ENCODE measurements at places on chromosomes 3 and 15.

- DNase-seq: no peak
Observed at GRCh38 chr3:42503251-42503924, 945 bp downstream of the VIPR1 start.

- no peak for DNase-seq
Observed at GRCh38 chr3:10867384-10867783, 51.4 kb downstream of the SLC6A11 start.

DNA sequence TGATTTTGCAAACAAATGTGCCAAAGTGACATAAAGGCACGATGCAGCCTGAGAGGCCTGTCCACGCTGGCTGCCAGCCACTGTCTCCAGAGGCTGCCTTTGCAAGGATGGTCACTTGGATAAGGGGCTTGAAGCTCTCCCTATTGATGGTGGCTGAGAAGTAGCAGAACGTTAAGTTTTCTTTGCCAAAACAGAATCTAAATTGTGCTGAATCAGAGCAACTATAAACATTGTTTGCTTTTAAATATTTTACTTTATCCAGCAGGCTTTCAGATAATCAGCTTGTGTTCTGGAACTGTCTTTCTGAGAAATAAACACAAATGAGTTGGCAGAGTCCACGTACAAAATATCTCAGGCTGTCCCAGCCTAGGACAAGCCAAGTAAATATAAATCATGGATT lies 23.8 kb upstream of the CNBP start:
- no peak for DNase-seq

DNA sequence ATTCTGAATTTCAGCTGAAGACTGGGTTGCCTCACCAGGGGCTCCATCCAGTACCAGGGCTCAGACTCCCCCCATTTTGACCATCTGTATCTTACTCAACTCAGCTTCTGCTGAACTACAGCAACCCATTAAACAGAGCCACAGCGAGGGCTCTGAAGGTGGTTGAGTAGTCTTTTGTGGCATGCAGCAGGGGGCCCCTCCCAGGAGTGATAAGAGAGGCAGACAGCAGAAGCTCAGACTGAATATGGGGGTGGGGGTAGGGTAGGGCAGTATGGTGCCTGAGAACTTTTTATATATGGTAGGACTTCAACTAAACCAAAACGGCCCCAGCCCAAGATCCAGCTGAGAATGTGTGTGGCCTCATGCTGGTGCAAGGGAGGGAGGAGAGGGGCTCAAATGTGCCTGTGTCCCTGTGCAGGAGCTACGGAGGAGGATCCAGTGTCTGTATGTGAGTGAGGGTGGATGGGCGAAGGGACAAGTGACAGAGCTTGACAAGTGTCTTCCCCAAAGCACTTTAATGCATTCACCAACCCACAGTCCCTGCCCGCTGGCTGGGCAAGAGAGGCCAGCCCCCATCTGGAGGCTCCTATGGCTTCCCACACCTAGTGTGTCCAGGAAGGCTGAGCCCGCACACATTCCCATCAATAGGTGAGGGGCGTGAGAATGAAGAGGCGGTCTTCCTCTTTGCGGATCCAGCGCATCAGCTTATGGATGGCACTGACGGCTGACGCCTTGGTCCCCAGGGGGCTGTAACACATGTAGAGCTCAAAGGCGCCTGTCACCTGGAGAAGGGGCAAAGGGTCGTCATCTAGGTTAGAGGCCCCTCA lies 4.9 kb upstream of the MST1R start:
- no peak for DNase-seq

GRCh38 chr3:120680193-120680894 lies 1.7 kb downstream of the HGD start:
- DNase-seq: no peak

DNA sequence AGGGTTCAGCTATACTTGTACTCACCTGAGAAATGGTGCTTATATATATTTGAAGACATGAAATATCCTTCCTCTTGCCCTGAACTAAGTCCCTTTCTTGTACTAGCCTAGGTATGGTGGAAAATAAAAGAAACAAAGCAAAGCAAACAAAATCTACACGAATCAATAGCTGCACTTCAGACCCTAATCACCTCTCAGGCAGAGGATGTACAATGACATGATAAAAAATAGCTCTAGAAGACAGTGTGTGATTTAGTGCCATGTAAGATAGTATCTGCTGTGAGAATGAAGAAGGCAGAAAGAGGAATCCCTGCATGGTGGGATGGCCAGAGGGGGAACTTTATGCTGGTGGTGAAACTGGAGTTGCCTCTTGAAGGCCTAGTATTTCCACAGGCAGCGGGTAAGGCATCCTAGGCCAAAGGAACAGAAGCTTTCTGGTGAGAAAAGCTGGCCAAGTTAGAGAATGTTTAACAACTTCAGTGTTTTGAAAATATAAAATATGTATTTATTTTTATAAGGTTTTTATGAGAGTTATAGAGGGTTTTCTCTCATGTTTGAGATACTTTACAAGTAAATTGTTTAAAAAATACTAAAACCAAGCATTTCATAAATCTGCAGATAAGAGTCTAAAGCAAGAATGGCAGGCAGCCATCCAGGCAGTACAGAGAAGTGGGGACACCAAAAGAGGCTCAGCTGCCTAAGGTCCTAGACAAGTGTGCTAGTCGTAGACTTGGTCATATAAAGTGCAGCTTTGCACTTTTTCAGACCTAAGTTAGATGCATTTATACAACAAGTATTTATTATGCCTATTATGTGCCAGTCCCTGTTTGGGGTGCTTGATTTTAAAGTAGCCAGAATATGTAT lies 14.9 kb downstream of the LEKR1 start:
- DNase-seq: no peak

DNA sequence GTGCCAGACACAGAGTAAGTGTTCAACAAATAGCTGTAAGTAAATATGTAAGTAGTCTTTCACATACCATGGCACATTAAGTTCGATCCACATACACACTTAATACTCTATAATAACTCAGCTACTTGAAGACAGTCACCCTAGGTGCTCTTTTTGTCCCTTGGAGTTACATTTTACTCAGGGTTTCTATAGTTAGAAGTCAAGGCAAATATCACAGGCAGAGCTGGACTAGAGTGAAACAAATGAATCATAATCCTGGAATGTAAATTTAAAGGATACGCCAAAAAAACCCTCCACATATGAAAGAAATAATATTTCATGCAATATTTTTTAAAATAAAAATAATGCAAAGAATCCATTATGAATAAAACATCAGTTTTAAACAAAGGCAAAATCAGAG lies 461.8 kb downstream of the MAGI1 start:
- DNase-seq: no peak

GRCh38 chr3:112087746-112088145 lies 1.6 kb downstream of the C3orf52 start:
- no peak for DNase-seq

DNA sequence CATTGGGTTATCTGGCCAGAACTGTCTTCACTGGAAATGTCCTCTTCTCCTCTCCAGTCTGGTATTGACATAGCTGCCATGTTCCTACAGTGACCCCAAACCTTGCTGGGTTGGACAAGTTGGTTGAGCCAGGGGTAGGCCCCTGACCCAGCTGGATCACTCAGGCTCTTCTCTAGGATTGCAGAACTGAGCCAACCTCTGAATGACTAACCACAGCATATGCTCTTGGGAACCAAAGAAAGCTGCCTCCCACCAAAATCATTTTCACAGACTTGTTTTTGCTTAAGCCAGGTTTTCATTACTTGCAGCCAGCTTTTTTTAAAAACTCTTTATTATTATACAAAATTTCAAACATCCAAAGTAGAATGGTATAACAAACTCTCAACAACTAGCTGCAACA lies 41.4 kb downstream of the FSIP1 start:
- no peak for DNase-seq

DNA sequence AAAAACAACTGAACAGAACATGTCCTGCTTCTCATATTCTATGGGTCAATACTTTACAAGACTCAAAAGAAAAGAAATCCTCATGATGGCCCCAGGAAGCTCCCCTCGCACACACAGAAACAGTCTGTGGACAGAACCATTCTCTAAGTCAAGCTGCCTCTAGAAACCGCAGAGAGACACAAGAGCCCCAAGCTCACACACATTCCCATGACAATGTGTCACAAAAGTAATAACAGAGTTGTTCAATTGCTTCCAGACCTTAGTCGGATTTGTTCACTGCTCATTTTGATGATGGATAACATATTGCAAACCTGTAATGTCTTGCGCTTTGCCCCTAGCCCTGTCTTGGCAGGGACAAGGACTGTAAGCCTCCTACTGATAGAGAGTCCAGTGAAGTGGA lies 60.9 kb downstream of the UMPS start:
- no peak for DNase-seq
